Adipocyte (in vitro differentiated cells): ENCODE measurements at places on chromosomes 1 and 21.

DNA sequence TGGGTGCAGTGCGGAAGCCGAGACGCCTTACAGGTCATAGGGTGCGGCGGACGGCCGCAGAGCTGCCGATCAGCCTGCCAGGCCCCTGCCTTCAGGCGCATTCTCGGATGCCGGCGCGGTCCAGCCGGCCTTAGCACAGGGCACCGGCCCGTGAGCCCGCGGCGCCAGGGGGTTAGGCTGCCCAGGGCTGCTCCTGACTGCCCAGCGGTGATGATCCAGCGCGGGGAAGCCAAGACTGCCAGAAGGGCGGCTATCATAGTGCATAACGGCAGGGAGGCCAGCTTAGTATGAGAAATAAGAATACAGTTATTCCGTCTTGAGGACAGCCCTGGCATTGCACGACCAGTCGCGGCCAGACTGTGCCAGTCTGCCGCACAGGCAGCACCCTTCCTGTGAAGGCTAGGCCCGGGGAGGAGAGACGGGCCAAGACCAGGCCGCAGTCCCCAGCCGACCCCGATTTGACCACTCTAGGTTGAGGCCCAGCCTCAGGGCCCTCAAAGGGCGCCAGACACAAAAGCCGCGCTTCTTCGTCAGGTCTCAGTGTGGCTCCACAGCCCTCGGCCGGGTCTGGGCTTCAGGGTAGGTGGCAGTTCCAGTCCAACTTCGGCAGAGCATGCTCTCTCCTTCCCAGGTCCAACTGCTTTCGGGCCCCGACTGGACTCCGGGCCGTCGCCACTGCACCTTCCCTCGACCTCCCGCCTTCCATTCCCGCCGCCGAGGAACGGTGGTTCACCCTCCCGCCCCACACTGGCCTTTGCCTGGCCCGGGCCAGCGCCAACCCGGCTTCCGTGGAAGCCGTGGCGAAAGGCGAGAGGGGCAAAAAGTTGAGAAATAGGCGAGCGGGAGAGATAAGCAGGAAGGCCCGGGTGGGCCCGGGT lies 829 bp downstream of the ALX3 start:
- peak; percentile 36 for DNase-seq

GRCh38 chr1:168974117-168974516 lies 132.4 kb upstream of the ATP1B1 start:
- DNase-seq = peak; percentile 2

DNA sequence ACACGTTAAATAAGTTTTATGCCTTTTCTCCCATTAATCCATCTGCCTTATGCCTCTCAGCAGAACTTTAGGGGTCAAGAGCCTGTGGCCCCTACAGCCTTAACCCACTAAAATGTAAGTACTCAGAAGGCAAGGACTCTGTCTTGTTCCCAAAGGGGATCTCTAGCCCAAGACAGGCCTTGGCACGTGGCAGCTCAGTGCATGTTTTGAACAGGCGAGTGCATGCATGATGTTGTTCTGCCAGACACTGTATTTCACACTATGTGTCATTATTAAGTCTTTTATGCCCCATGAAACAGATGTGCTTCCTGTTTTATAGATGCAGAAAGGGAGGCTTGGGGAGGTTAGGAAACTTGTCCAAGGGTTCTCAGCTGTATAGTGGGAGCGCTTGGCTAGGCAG lies 102.8 kb downstream of the ETS2 start:
- DNase-seq = no peak

DNA sequence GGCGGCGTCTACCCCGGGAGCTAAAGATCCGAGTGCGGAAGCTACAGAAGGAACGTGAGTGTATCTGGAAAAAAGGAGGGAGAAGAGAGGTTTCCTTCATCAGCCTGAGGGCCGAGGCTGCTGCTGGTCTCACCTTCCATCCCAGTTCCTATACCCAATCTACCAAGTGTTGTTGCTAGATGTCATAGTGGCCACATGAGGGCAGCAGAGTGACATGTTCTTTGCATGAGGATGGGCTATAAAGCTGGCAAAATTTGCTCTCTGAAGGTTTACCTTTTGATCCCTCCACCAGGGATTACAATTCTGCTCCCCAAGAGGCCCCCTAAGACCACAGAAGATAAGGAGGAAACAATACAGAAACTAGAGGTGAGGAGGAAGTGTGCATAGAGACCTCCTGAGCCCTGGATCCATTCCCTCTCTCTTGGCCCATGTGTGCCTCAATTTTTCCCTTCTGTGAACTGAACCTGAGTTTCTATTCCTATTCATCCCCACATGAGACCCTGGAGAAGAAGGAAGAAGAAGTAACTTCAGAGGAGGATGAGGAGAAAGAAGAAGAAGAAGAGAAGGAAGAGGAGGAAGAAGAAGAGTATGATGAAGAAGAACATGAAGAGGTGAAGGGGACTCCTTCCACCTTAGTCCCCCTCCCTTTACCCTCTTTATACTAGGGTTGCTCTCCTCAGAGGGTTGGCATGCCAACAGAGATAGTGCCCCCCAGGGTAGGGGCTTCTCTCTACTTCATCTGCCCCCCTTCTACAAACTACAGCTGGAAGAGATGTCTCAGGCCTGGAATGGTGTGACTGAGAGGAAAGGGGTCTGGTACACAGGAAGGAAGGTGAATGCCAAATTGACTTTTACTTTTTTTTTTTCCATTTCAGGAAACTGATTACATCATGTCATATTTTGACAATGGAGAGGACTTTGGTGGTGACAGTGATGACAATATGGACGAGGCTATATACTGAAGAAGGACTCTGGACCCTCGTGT lies 13.3 kb downstream of the POLR3GL start:
- DNase-seq = peak; percentile 90

DNA sequence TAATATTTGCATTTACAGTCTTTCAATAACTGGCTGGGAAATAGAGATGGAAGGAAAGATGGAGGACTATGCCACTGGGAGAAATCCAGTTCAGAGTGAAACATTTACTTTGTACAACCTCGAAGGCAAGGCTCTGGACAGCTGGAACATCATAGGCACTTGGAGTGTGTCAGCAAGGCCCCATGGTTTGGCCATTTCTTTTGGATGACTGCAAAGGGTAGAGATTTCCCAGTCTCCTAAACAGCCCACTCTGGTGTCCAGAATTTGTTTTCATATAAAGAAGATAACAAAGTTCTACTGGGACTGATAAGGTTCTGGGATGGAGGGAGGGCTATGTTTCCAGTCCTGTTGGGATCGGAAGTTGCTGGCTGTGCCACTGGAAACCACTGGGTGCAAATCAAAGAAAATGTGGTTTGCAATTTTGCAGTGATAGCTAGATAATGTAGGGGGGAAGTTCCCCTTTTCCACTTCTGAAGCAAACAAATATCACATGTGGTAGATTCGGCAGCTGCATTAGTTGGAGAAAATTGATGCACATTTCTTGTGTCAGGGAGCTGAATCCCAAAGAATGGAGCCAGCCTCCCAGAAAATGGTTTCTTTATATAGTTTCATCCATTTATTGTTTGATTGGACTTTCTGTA lies 16.2 kb downstream of the KCND3 start:
- DNase-seq = no peak

GRCh38 chr1:119332622-119333021 lies 36.0 kb upstream of the HAO2 start:
- no peak for DNase-seq

DNA sequence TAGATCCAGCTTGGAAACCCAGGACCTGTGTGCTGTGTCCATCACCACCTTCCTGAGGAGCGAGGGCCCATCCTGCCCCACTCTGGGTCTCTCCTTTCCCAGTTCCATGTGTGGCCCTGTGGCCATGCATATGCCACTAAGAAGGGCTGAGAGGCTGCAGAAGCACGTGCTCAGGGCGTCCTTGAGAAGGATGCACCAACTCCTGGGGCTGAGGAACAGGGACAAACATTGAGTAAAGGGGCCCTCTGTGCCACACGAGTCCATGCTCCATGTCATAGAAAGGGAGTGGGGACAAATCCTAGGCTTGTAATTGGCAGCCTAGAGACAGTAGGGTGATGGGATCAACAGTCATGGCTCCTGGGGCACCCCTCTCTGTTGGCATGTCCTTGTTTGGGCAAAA lies 8.4 kb downstream of the ETV3L start:
- no peak for DNase-seq
